Aorta (tissue), 5 donors: ENCODE measurements at places on chromosomes 7 and 10.

DNA sequence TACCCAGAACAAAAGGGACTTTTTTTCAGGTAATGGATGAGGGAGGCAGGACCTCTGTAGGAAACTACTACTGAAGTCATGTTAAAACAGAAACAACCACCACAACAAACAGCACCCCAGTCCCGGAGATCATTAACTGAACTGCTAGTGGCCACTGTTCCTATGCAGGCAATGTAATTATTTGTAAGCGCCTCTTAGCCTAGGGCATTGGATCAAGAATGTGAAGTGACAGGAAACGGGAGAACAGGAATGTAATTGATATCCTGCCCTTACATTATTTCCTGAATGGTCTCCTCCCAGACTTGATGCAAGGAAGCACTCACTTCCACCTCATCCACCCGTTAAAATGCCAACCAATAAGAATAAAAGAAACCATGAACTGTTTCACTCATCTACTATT is 16.7 kb upstream of the GAD2 start:
- DNase-seq = no peak

DNA sequence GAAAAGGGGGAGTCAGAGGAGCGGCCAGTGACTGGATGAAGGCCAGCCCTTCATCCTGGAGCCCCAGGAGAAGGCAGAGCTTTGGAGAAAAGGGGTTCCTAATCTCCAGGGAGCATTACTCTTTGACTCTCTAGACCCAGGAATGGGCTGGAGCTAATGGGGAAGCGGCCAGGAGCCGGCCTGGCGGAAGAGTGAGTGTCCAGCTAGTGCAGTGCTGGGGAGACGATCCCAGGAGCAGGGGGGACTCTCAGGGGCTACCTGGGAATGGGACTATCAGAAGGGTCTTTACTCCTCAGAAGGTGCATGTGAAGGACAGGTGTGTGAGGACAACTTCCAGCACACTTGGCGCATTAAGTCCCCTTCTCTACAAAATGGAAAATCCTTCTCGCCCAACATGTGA is 2.4 kb upstream of the PAX2 start:
- no peak for DNase-seq

GRCh38 chr7:118855290-118855689 is 630.8 kb downstream of the ANKRD7 start:
- DNase-seq = no peak

- DNase-seq = no peak
Measured at GRCh38 chr7:42025635-42026375, 211.2 kb downstream of the GLI3 start.

DNA sequence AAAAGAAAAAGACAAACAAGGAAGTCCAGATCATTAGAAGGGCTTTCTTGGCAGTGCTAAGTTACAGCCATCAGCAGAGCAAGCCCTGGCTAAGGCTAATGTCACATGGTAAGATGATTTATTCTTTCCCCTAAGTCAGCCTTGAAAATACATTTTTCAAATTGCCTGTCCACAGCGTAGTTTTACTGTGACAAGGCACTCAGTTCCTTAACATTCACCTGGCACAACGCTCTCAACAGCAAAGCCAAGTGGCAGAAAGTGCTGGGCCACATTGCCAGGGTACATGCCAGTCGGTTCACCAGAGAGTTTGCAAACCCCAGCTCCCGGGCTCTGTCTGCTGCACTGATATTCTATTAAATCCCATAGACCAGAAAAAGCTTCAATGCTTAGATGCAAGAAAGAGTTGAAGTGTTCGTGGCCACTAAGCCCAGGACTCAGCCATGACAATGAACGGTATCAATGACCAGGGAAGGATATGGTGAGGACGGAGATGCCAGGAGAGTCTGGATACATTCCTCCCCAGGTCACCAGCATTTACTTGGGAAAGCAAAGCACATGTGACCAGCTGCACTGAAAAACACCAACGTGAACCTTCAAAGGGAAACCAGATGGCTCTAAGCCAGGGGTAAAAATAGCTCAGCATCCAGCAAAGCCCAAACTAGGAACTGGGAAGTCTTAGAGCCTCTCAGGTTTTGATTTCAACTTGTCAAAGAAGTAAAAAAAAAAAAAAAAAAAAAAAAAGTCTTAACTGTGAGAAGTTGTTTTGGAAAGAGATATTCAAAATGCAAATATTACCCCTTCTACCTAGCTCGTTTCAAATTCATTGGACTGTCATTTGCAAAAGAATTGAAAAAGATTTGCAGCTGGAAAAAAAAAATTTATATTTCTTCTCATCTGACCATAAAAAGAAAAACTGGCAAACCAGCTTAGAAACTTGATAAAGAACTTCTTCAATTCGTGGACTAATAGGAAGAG is 23.9 kb upstream of the MPP7 start:
- peak; percentile 58 for DNase-seq

- DNase-seq = no peak
Measured at GRCh38 chr10:93915598-93915997, 21.8 kb downstream of the SLC35G1 start.

DNA sequence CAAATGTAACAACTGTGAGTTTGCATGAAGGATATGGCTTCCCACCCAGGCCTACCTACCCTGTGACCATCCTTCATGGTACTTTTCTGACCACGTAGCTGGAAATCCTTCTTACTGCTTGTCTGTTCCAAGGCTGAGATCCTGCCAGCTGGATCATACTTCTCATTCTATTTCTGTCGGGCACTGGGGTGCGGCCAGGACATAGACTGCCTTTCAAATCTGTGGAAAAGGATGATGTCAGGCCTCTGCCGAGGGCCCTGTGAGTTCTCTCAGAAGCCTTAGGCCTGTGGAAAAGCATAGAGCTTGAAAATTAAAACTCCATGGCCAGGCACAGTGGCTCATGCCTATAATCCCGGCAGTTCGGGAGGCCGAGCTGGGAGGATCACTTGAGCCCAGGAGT is 10.0 kb downstream of the VWC2 start:
- DNase-seq = peak; percentile 54

- DNase-seq = no peak
Measured at GRCh38 chr10:29332761-29333148, 43.9 kb downstream of the LYZL1 start.

- DNase-seq = peak; percentile 80
Measured at GRCh38 chr10:114412907-114413797, 8.8 kb upstream of the AFAP1L2 start.
